ENCODE measurements at places on chromosomes 7 and 10.

DNA sequence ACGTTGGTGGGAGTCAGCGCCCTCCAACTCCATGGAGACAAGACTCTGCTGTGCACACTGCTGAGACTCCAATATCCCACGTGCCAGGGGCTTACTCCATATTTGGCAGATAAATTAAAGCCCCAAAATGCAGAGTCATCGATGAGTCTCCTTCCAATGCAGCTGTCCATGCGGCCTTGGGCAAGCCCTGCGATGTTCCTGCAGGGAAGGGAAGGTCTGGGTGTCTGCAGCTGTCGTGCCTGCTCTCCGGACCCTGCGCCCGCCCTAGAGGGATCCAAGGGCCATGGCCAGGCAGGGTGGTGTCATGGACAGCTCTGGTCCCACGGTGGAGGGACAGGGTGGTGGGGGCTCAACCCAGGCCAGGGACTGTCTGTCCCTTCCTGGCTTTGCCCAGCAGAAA lies 185.2 kb downstream of the PTPRN2 start:
- no peak overlapping the region for H3K4me3 ChIP-seq
- no peaks in the 10 kb centered on the region for H3K36me3 ChIP-seq
- H3K4me1 ChIP-seq = no peaks in the 10 kb centered on the region
- no peak for DNase-seq

GRCh38 chr10:3433131-3433530 lies 260.5 kb upstream of the PITRM1 start:
- peaks cover 19% of the 10 kb centered on the region for H3K27me3 ChIP-seq
- peaks cover 6% of the 10 kb centered on the region for H3K4me1 ChIP-seq
- no peak overlapping the region for H3K4me3 ChIP-seq
- no peak for DNase-seq

DNA sequence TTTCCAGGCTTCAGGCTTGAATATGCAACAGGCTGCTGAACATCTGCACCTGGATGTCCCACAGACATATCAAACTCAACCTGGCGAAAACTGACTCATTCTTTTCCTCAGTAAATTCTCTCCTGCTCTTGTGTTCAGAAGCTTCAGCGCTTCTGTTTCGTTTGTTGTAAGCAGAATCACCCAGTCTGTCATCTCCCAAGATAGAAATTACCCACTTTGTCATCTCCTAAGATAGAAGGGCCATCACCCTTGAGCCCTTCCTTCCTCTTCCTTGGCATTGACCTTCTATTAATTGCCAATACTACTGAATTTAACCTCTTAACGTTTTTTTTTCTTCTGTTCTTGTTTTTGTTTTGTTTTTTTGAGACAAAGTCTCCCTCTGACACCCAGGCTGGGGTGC lies 59.7 kb downstream of the CPED1 start:
- DNase-seq = no peak
- H3K4me1 ChIP-seq = no peaks in the 10 kb centered on the region
- H3K4me3 ChIP-seq = no peak overlapping the region

- H3K36me3 ChIP-seq = no peaks in the 10 kb centered on the region
- peaks cover 67% of the 10 kb centered on the region for H3K27me3 ChIP-seq
- DNase-seq = no peak
- H3K4me3 ChIP-seq = no peak overlapping the region
- H3K27ac ChIP-seq = no peak overlapping the region
Observed at GRCh38 chr10:10977226-10977956, 40.3 kb upstream of the CELF2 start.

- DNase-seq = no peak
- peaks cover 12% of the 10 kb centered on the region for H3K36me3 ChIP-seq
- peak overlapping the region; percentile 92 for H3K4me3 ChIP-seq
- peaks cover 38% of the 10 kb centered on the region for H3K27me3 ChIP-seq
Observed at GRCh38 chr7:90246171-90246570, 1.2 kb downstream of the CFAP69 start.

GRCh38 chr7:30003098-30003497 lies 13.5 kb upstream of the SCRN1 start:
- no peaks in the 10 kb centered on the region for H3K4me1 ChIP-seq
- no peak overlapping the region for H3K27ac ChIP-seq
- DNase-seq = no peak
- H3K4me3 ChIP-seq = no peak overlapping the region
- no peaks in the 10 kb centered on the region for H3K36me3 ChIP-seq

DNA sequence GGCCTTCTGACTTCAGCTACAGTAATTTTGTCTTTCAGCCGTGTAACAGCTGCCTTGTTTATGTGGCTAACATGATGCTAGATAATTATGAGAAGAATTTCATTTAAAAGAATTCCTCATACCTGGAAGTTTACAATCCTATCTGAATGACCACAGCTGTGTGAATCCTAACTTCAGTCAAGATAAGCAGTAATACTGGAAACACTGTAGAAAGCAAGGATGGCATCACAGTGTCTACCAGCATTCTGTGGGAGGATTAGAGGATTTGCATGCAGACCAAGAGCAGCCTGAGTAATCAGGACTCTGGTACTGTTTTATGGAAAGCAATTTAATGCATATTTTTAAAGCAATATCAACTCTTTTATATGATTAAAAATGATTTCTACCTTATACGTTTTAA lies 282.4 kb downstream of the EXOC4 start:
- H3K4me1 ChIP-seq = peaks cover 2% of the 10 kb centered on the region
- no peaks in the 10 kb centered on the region for H3K27me3 ChIP-seq
- DNase-seq = no peak
- H3K27ac ChIP-seq = peak overlapping the region; percentile 22
- H3K36me3 ChIP-seq = no peaks in the 10 kb centered on the region

DNA sequence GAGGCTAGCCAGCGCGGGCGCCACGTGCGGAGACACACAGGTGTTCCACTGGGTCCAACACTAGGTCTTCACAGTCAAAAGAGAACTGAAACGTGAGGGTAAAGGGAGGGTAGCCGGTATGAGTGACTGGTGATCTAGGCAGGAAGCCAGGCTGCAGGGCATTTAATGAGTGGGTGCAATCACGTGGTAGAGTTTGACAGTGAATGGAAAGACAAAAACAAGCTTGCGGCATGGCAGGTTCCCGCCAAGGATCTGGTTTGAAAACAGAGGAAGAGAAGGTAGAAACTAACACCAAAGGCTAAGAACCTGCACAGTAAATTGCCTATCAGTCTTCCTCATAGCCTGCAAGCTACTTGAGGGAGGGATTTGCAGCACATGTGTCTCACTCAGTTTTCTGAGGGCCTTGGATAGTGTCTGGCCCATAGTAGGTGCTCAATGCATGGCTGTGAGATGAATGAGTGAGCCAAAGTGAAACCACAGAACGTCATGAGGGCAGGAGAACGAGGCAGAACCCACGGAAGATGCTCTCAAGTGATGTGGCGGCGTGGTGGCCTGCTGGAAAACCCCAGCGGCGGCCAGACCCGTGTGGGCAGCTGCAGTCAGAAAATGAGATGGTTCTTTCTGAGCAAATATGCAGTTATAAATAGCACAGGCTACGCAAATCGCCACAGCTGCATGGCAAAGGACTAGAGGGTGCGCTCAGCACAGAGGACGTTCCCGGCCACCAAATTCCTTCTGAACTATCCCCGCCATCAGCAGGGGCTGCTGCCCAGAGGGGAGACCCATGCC lies 183.6 kb upstream of the NFE2L3 start:
- H3K27me3 ChIP-seq = peaks cover 66% of the 10 kb centered on the region
- H3K27ac ChIP-seq = peak overlapping the region; percentile 35
- no peaks in the 10 kb centered on the region for H3K36me3 ChIP-seq
- peak; percentile 10 for DNase-seq

GRCh38 chr7:103928581-103928980 lies 60.9 kb downstream of the RELN start:
- no peaks in the 10 kb centered on the region for H3K36me3 ChIP-seq
- H3K4me1 ChIP-seq = no peaks in the 10 kb centered on the region
- H3K27ac ChIP-seq = no peak overlapping the region
- H3K4me3 ChIP-seq = no peak overlapping the region
- DNase-seq = no peak

- H3K36me3 ChIP-seq = no peaks in the 10 kb centered on the region
- H3K4me3 ChIP-seq = no peak overlapping the region
- no peaks in the 10 kb centered on the region for H3K27me3 ChIP-seq
- DNase-seq = no peak
Observed at GRCh38 chr10:44070282-44070681, 314.6 kb downstream of the CXCL12 start.

DNA sequence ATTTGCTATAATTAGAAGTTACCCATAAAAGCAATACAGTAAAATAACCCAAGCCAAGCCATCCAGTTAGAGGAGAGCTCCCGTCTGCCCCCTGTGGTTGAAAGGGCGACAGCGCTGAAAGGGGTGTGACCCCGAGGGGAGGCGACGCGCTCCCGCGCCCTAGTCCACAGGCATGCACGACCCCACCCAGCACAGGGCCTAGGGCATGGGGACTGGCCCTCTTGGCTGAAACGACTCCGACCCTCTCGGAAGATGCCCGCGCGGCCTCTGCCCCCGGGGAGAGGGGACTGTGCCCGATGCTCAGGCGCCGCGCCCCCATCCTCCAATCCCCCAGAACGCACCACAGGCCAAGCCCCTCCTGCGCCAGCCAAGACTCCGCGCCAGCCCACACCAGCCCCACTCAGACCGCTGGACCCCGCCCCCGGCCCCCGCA lies 64.0 kb downstream of the CSGALNACT2 start:
- no peaks in the 10 kb centered on the region for H3K27me3 ChIP-seq
- H3K27ac ChIP-seq = peak overlapping the region; percentile 74
- DNase-seq = peak; percentile 57
- H3K36me3 ChIP-seq = peaks cover 14% of the 10 kb centered on the region
- peaks cover 6% of the 10 kb centered on the region for H3K4me1 ChIP-seq

GRCh38 chr7:25308906-25309705 lies 80.8 kb upstream of the NPVF start:
- H3K36me3 ChIP-seq = no peaks in the 10 kb centered on the region
- no peak overlapping the region for H3K27ac ChIP-seq
- no peaks in the 10 kb centered on the region for H3K4me1 ChIP-seq
- H3K4me3 ChIP-seq = no peak overlapping the region
- H3K27me3 ChIP-seq = peaks cover 30% of the 10 kb centered on the region

DNA sequence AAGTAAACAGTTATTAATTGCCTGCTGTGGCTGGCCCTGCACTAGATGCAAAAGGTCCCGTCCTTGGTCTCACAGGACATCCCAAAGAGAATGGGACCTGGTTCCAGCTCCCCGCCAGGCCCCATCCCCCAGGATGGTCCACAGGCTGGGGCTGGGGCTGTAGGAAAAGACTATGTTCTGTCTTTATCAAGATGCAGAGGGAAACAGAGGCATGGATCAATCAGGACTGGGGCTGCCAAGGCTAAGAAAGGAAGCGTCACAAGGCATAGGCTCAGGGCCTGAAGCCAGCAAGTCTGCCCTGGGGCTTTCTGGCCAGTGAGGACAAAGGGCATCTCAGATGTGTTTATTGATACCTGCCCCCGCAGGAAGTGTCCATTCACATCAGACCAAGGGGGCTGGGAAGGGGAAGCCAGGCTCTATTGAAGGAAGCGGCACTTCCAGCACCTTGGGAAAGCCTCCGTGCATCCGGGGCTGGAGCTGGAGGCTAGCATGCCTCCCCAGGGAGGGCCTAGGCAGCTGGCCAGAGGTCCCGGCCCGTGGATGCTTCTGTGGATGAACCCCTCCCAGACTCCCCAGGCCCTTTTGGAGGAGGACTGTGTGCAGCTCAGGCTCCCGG lies 5.8 kb downstream of the VSIR start:
- no peak for DNase-seq
- H3K36me3 ChIP-seq = peaks cover 66% of the 10 kb centered on the region
- H3K27me3 ChIP-seq = no peaks in the 10 kb centered on the region
- H3K4me1 ChIP-seq = peaks cover 83% of the 10 kb centered on the region
- peak overlapping the region; percentile 96 for H3K4me3 ChIP-seq

GRCh38 chr10:100739517-100740368 lies 5.6 kb upstream of the PAX2 start:
- no peak for DNase-seq
- no peak overlapping the region for H3K4me3 ChIP-seq
- peaks cover 3% of the 10 kb centered on the region for H3K36me3 ChIP-seq
- peaks cover 92% of the 10 kb centered on the region for H3K27me3 ChIP-seq
- H3K27ac ChIP-seq = no peak overlapping the region

GRCh38 chr10:2837674-2838073 lies 229.7 kb upstream of the PFKP start:
- DNase-seq = no peak
- H3K4me3 ChIP-seq = no peak overlapping the region
- H3K27ac ChIP-seq = no peak overlapping the region
- H3K4me1 ChIP-seq = peaks cover 8% of the 10 kb centered on the region

- DNase-seq = no peak
- H3K27me3 ChIP-seq = peaks cover 43% of the 10 kb centered on the region
- H3K4me1 ChIP-seq = no peaks in the 10 kb centered on the region
- no peak overlapping the region for H3K27ac ChIP-seq
Observed at GRCh38 chr7:102322202-102322715, 34.0 kb downstream of the SPDYE6 start.

- peaks cover 2% of the 10 kb centered on the region for H3K36me3 ChIP-seq
- DNase-seq = no peak
- no peak overlapping the region for H3K4me3 ChIP-seq
- H3K27me3 ChIP-seq = peaks cover 100% of the 10 kb centered on the region
- H3K27ac ChIP-seq = no peak overlapping the region
Observed at GRCh38 chr10:101145750-101146391, 14.8 kb downstream of the TLX1 start.

DNA sequence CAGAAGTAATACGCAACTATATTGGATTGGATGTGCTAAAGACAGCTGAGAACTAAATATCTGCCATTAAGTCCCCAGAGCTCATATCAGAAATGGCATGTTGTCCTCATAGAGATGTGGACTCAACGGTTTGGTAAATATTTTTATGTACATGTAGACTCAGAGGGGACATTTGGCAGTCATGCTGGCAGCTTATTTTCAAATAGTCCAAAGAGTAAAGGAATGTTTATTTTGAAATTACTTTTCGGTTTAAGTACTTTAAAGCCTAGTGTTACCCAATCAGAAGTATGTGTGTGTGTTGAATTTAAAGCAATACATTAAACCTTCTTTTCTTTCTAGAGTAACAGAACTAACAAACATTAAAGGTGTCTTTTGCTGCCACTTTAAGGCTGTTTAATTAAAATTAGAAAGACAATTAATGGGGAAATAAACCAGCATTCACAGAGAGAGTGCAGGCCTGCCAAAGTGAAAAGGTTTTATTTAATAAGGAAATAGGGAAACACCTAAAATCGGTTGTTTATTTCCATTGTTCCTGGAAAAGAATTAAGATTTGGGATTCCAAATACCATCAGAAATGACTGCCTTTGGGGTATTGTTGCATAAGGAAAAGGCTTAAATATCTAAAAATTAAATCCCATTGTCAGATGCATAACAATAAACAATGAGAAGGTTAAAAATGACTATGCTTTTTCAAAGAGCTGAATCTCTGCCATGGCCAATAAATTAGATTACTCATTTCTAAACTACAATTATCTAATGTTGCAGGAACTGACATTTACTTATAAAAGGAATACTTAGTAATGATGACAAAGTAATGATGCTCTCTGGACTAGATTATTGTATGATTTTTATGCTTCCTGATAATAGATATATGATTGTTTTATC lies 113.4 kb upstream of the AHR start:
- H3K4me3 ChIP-seq = no peak overlapping the region
- DNase-seq = no peak
- no peaks in the 10 kb centered on the region for H3K36me3 ChIP-seq
- H3K27me3 ChIP-seq = no peaks in the 10 kb centered on the region
- peaks cover 2% of the 10 kb centered on the region for H3K4me1 ChIP-seq
- no peak overlapping the region for H3K27ac ChIP-seq

GRCh38 chr7:122312789-122313188 lies 8.2 kb upstream of the FEZF1 start:
- no peaks in the 10 kb centered on the region for H3K4me1 ChIP-seq
- peaks cover 81% of the 10 kb centered on the region for H3K27me3 ChIP-seq
- no peak for DNase-seq
- no peak overlapping the region for H3K27ac ChIP-seq
